T-helper 1 cell (primary cell): ENCODE measurements at places on chromosomes 2 and 18.

GRCh38 chr2:71640489-71640888 is 187.1 kb downstream of the DYSF start:
- no peak for DNase-seq

- no peak for DNase-seq
Observed at GRCh38 chr2:36425608-36426355, 70.2 kb downstream of the CRIM1 start.

GRCh38 chr2:205880048-205880447 is 197.7 kb downstream of the NRP2 start:
- DNase-seq, result no peak

GRCh38 chr2:67258122-67258521 is 139.0 kb upstream of the ETAA1 start:
- no peak for DNase-seq

- no peak for DNase-seq
Observed at GRCh38 chr18:38951633-38952032, 1386.0 kb upstream of the CELF4 start.

DNA sequence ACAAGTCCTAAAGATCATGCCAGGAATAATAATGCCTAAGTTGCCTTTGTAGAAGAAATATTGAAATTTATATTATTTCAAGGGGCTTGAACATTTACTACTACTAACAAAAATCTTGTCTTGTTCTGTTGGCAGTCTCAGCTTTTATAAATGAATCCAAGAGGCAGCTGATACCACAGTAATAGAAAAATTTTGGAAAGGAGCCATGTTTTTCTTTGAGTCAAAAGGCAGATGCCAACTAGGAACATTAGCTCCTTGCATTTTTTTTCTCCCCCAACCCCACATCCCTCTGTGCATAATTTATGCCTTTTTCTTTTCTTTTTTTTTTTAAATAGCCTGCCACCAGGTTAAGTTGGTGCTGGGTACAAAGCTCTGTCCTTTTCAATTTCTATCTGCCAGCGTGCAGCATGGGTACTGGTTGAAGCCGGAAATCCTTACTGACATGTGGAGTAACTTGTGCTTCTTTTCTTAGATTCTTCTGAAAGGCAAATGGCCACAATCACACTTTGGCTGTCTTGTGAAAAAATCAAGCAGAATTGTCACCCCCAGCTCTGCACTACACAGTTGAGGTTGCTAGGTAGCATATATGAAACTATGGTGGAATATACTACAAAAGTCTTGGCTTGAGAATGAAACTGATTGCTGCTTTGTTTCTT is 98.8 kb downstream of the RHBDD1 start:
- DNase-seq, result no peak

GRCh38 chr18:58520969-58521368 is 107.9 kb downstream of the ALPK2 start:
- no peak for DNase-seq

- no peak for DNase-seq
Observed at GRCh38 chr2:14773696-14774095, 141.2 kb downstream of the LRATD1 start.

DNA sequence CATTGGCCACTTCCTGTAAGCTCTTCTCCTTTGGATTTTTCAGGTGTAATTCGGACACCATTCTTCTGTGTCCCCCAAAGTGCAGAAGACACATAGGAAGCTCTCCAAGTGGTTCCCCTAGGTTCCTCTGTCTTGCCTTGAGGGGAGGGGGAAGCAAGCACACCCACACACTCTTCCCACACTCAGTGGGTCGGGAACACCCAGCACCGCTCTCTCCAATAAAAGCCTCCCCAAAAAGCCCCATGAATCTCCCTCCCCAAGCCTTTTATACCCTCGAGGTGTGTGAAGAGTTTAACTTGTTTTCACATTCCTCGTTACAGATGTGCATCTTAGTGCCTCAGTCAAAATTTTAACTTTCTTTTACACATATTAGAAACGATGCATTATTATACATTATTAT is 9.9 kb upstream of the TMEM237 start:
- no peak for DNase-seq

DNA sequence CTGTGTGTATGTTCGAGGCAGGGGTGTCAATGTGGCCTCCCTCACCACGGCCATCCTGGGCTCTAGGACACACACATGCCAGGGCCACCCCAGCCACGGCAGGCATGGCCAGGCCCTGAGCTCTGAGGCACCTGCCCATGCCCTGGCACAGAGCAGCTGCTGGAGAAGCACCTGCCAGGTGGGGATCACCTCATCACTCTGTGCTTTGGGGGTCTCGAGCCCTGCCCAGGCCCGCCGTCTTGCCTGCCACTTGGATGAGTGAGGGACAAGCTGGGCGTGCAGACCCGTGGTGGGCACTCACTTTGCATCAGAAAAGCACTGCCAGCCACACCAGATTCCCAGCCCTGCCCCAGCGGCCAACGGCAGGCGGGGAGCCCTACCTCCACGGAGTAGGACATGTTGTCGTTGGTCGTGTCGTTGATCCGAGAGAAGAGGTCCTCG is 33.1 kb downstream of the KIF1A start:
- no peak for DNase-seq

DNA sequence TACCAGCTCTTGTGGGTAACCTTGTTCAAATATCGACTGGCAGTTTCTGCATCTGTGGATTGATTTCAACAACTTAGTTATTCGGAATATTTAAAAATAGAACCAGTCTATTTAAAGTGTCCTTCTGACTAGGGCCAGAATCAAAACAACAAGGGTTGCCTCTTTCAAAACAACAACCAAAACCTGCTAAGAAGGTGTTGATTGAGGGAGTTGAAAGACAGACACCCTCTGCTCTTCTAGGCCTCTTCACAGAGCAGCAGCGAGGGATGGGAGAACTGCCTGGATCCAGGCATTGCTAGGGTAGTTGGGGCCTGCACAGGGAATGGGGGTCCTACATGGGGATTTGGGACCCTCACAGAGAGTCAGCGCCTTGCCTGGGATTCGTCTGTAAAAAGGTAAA is 19.8 kb downstream of the TTR start:
- DNase-seq, result no peak

- no peak for DNase-seq
Observed at GRCh38 chr18:37122877-37123276, 293.9 kb downstream of the KIAA1328 start.

DNA sequence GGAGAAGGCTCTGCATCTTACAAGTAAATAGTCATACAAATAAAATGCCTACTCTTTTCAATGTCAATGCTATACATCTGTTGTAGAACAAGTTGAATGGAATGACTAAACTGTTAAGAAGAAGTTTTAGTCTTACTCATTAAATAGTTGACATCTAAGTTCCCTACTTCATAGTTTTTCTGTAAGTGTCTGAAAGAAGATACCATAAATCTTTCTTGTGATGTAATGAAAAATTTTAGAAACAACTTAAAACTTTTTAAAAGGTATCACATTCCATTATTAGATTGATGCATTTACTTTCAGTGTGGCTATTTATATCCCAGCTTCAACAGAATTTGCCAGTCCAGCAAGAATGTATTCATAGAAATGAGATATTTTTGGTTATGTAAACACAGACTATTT is 185.2 kb upstream of the EPC2 start:
- no peak for DNase-seq

- DNase-seq, result no peak
Observed at GRCh38 chr18:55186588-55186987, 227.3 kb upstream of the CCDC68 start.

- no peak for DNase-seq
Observed at GRCh38 chr2:74205596-74205995, 7.2 kb downstream of the MTHFD2 start.

DNA sequence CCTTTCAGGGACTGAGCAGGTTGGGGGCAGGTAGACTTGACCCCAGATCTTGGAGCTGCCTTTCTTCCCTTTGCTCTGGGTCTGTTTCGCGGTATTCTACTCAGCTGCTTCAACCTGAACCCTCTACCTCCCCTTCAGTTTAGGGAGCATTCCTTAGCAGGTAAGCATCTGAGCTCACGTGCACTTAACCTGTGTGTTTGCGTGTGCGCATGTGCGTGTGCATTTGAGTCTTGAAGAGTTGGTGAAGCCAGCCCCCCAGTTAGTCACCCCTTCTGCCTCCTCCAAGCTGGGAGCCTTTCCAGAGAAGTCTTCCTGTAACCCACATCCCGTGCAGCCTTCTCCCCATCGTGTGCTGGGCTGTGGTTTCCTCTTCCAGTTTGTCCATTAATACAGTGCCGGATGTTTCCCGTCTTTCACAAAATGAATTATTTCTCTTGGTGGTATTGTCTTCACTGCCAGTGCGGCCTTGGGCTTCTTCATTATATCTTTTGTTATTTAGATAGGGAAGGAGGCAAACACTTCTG is 33.2 kb downstream of the B3GNT2 start:
- DNase-seq, result no peak

DNA sequence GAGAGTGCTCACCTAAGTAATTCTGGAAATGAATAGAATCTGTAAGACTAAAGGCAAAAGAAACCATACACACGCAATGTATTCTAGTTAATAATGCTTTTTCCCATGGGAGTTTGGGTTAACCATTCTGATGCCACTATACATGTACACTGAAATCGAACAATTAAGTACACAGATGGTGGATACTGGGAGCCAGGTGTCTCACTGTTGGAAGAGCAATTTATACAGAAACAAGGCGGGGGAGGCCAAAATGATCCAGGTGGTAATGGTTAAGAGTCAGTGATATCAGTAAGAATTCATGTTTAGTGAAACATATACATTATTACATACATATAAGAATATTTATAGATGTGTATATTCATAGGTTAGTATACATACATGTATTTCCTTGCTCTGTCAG is 67.2 kb downstream of the TMEM131 start:
- no peak for DNase-seq

DNA sequence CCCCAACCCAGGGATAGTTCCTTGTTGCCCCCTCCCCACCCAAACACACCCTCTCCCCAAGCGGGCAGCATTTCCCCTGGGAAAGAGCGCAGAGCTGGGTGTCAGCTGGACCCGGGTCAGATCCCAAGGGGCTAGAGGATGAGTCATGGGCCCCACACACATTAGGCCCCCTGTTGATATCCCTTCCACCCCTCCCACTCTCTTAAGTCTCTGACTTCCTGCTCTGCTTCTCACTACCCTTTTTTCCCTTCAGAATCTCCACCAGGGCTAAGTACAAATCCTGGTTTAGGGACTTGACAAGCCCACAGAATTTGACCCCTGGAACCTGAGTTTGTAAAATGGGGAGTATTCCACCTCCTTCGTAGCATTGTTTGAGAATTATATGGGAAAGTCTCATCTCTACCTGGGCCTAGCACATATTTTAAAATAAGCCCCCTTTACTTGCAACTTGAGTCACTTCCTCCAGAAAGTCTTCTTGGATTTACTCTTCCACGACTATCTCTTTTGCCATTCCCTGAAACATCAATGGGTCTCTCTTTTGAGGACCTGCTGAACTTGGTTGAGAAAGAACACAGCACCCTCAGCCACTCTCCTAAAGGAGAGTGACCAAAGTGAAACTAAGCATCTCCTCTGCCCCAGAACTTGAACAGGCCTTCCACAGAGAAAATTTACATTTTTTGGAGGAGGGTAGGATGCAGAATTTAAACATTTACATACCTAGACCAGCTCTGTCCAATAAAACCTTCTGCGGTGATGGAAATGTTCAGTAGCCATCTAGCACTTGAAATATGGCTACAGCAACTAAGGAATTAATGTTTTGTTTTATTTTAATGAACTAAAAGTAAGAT is 4.7 kb downstream of the RTKN start:
- DNase-seq, result no peak

- no peak for DNase-seq
Observed at GRCh38 chr2:113257516-113258264, 21.0 kb downstream of the PAX8 start.

DNA sequence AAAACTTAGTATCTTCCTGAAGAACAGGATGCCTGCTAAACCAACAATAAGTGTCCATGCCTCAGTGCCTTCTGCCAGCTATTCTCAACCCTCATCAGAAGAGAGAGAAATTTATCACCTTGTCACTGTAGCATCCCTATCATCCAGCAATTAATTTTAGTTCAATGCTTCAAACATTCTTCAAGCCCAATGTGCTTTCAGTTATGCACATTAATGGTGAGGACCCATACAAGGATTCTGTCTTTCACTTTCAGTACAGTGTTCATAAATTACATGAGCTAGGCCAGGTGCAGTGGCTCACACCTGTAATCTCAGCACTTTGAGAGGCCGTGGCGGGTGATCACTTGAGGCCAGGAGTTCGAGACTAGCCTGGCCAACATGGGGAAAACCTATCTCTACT is 47.0 kb upstream of the MSH6 start:
- DNase-seq, result no peak

- DNase-seq, result peak; percentile 76
Observed at GRCh38 chr2:190408538-190409271, 550 bp downstream of the MFSD6 start.

GRCh38 chr18:43827311-43827710 is 550.0 kb upstream of the SYT4 start:
- no peak for DNase-seq

DNA sequence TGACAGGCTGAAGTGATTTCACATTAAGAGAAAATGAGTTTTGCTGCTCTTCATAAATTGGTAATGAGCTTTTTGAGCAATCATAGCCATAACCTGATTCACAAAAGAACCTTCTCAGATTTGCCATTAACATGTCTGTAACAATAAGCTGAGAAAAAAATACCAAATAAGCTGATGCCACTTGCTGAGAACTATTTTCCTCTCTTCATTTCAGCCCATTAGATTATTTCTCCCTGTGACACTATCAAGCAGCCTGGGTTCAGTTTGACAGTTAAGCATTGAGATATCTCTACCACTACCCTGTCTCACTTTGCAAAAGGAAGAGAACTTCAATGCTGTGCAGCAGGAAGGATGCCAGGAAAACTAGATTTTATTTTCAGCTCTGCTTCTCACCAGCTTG is 673.9 kb downstream of the TRIB2 start:
- DNase-seq, result no peak

DNA sequence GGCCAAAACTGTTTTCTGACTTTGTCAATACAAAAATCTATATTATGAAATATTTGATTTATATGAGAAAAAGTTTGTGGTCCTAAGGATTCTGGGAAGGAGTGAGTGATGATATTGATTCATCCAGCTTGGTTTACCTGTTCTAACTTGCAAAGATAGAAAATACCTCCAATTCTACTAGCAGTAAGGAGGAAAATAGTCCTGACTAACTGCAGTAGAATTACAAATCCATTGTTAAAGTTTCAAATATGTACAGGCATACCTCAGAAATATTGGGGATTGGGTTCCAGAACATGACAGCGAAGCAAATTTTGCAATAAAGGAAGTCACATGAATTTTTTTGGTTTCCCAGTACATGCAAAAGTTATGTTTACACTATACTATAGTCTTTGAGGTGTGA is 158.8 kb upstream of the CYRIA start:
- no peak for DNase-seq

DNA sequence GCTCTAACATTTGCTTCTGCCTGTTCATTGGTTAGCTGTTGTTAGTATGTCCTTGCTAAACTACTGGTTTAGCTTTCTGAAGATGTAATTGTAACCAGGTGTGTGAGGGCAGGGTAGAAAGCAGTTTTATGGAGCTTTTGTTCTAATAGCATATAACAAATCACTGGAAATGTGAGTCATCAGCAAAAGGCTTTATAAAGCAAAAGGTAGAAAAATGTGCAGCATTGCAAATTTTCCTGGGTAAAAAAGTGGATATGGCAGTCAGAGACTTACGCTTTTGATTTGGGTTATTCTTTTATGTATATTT is 85.3 kb downstream of the ZNF407 start:
- no peak for DNase-seq
